ENCODE measurements at places on chromosomes 2 and 18.
A peak's percentile ranks its signal among the peaks of the same experiment; 100 is the strongest.

GRCh38 chr2:239445771-239446524, 45.1 kb upstream of the HDAC4 start:
- no peak for DNase-seq

DNA sequence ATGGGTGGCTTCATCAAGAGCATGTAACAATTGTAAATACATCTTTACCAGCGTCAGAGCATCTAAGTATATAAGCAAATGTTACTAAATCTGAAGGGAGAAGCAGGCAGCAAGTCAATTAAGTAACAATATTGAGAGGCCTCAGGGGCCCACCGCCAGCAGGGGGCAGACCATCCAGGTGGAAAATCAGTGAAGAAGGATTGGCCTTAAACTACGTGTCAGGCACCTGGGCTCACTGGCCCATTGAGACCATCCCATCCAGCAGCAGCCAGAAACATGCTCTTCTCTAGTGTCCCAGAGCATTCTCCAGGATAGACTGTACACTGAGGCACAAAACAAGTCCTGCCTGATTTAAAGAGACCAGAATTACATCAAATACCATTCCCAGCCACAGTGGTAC, 96.2 kb upstream of the SNTG2 start:
- DNase-seq, result peak; percentile 29

- peak; percentile 34 for DNase-seq
These were observed 74.5 kb upstream of the YPEL5 start for GRCh38 chr2:30072250-30072842.

- peak; percentile 37 for DNase-seq
These were observed 46.2 kb downstream of the BCL2 start for GRCh38 chr18:63273222-63273927.

DNA sequence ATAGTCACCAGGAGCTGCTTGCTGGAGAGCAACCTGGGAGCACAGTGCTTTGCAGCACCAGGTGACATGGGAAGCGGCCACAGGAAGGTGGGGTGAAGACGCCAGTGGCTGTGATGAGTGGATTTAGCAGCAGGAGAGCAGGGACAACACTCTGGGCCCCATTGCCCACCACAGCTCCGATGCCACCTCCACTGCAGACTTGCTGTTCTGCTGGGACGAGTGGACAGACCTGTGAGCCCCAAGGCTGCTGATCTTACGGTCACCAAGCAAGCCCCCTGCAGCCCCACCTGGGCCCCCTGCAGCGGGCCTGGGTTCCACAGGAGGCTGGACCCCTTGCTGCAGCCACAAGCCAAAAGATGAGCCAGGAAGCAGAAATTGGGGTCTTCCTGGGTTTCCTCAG, 73.7 kb downstream of the CTIF start:
- no peak for DNase-seq

DNA sequence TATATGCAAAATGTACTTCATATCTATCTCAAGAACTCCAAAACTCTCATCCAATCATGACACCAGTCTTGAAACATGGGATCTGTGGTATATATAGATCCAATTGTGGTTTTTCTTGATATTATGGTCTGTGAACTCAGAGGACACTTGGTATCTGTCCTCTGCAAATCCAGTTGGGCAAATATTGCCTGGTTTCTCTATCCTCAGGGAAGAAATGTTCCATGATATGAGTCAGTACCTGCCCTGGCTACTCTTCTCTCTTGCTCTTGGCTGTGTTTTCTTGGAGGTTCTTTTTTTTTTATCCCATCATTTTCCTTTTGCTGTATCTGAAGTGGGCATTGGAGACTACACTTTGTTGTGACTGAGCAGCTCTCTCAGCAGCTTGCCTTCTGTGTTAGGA, 10.9 kb downstream of the NBEAL1 start:
- DNase-seq, result no peak

DNA sequence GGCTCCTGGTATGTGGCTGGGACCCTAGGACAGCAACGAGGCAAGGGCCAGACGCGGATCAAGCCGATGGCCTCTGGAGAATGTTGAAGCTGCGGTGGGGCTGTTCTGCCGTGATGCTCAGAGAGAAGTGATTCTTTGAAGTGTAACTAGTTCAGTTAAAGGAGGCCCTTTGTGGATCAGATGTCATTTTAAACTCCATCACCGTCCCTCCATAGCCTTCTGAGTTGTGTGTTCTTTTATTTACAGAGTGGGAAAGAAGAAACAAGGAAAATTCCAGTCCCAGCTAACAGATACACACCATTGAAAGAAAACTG, 403 bp downstream of the PNO1 start:
- no peak for DNase-seq

DNA sequence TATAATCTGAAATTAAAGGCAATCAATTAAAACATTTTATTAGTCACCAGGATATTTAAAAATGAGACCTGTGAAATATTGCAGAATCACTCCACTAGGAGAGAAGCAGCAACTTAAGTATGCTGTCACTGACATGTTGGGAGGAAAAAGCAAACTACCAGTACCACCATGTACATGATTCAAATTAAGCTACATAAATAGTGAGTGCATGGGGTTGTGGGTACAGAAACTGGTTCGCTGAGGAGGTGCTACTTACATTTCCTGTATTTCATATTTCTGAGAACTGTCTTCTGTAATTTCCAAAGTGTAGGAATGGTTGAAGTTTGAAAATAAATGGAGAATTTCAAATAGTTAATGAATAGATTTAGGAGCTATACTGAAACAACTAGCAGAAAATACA, 7.9 kb upstream of the NR4A2 start:
- no peak for DNase-seq

DNA sequence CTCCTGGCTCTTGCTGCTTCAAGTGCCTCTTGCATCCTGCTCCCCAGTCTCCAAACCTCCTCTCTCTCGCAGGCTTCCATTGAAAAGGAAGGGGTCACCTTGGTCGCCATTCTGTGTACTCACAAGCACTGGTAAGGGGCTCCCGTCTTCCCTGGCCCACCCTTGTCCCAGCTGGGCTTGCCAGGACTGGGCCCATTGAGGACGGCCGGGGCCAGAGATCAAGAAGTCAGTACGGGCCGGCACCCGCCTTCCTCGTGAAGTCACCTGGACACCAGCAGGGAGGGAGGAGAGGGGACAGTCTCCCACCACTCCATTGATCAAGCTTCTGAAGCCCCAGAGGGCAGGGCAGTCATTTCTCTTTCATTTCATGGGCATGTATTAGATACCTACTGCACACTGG, 16.0 kb upstream of the CATIP start:
- DNase-seq, result no peak
